Occipital lobe (tissue), 3 donors: ENCODE measurements at places on chromosomes 1 and 21. TPM values are rescaled to one million over a fixed set of nuclear protein-coding genes. Genes with fewer than 3 reads are reported as not detected.

The ISG20L2 gene
- 6.2 TPM for total RNA-seq

- no peak for DNase-seq
These were observed 86.1 kb downstream of the BRINP3 start for GRCh38 chr1:190391582-190391981.

GRCh38 chr21:34956416-34957316 lies 92.4 kb downstream of the RUNX1 start:
- no peak for DNase-seq

The TENT5C gene
- total RNA-seq, result 4.7 TPM

- DNase-seq, result no peak
These were observed 2.5 kb upstream of the CDKN2C start for GRCh38 chr1:50967416-50968157.

DNA sequence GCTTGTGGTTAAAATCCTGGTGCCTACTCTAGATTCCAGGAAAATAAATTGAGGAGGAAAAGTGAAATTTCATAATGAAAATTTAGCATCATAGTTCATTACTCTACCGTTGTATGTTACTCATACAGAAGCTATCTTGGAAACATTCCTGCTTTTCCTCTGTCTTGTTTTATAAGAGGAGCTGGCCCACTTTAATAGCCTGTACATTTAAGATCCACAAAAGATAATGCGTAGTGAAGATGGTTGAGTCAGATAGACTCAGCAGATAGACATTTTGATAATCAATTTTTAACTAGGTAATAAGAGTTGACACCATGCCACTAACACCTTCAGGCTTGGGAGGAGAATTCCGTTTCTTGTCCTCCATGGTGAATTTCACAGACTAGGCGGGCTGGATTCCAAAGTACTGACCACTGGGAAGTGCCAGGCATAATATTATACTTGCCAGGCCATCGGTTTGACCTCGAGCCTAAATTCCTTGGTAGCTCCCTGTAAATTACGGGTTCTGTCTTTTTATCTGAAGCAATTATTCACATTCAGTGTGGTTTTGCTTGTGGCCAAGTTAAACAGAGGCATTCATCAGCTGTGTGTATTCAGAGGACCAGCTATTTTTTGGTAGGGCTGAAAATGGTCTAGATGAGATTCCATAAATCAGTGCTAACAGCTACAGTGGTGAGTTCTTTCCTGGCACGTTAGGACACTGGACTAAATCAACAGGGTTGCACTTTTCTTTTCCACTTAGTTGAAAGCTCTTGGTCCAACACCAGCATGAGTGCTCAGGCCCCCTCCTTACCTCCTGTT lies 111.9 kb upstream of the KAZN start:
- DNase-seq, result no peak

The ICOSLG gene
- total RNA-seq, result 0.31 TPM

GRCh38 chr1:227756172-227756959 lies 21.1 kb downstream of the SNAP47 start:
- DNase-seq, result no peak

The OR2L13 gene
- 3.4 TPM for total RNA-seq

The CFHR2 gene
- total RNA-seq, result not detected

The TTC13 gene
- total RNA-seq, result 56.1 TPM

- DNase-seq, result no peak
These were observed 3.3 kb downstream of the PTPRC start for GRCh38 chr1:198641966-198642668.

DNA sequence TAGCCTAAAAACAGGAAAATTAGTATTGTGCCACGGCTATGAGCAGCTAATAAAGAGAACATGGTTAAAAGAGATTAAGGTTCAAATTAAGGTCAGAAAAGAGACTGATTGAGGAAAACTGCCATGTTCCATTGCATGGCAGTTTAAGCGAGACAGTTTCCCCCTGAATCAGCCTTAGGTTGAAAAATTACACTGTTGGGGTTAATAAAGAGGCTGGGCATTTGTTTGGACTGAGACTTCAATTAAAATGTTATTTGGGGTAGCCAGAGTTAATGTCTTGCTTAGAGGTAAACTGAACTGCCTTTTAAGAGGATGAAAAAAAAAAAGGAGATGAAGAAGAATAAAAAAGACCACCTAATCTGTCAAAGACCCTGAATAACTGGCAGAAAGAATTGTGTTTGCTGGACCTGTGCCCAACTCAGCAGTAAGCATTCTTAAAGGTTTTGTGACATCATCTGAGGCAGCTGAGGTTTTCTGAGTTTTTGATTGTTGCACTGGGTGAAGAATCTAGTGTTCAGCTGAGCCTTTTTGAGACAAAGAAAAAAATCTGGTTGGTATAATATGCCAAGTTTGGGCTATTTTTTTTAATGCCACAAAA lies 17.7 kb upstream of the PROX1 start:
- DNase-seq, result no peak

- DNase-seq, result no peak
These were observed 65.3 kb downstream of the MEGF6 start for GRCh38 chr1:3546048-3546384.

The AADACL4 gene
- not detected for total RNA-seq

- DNase-seq, result no peak
These were observed 185.9 kb upstream of the ATP1B1 start for GRCh38 chr1:168920456-168921094.

- DNase-seq, result no peak
These were observed 69.2 kb upstream of the GJA8 start for GRCh38 chr1:147833231-147833860.
